ENCODE measurements at places on chromosomes 2 and 18.

- DNase-seq, result no peak
Observed at GRCh38 chr2:239238381-239238780, 162.4 kb downstream of the HDAC4 start.

DNA sequence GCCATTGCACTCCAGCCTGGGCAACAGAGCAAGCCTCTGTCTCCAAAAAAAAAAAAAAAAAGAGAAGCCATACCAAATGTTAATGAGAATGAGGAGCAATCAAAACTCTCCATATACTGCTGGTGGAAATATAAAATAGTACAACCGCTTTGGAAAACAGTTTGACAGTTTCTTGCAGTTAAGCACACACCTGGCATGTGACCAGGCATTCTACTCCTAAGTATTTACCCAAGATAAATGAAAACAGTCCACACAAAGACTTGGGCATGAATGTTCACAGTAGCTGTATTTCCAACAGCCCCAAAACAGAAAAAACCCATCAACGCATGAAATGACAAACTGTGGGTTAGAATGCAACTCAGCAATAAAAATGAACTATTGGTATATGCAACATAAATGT, 76.0 kb upstream of the ST8SIA5 start:
- DNase-seq, result no peak

DNA sequence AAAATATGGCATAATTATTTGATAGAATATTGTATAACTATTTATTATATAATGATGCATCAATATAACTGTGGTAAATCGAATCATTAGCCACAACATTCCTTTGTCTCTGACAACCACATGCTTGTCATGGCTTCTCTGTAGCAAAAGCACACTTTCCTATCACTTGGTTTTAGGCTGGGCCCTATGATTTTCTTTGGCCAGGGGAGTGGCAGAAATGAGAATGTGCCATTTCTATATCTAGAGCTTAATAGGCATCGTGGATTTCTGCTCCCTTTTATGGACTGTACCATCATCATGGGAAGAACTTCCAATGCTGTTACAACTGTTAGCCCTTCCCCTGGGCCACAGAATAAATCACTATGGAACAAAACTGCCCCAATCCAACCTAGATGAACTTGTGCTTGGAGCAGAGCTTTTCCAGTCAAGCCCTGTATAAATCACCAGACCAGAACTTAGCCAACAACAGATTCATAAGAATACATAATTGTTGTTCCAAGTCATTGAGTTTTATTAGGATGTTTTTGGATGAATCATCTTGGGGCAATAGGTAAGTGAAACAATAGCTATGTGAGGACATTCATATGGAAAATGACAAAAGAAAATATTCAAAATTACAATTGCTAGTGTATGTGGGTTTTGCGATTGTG, 715.8 kb downstream of the ERBB4 start:
- no peak for DNase-seq

DNA sequence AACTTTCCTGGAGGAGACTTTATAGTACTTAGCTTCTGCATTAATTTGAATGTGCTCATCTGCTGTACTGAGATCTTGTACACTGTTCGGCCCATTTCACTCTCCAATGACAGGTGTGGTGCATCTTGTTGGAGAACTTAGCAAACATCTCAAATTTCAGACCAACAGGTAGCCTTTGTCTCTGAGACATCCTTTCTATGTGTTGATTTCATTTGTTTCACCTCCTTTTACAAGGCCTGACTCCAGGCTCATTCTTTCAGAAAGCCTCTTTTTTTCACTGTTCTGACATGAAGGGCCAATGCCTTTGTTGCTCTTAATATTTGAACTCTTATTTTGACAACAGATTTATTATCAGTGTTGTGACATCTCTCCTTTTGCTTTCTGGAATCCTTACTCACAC, 271.8 kb upstream of the FANCL start:
- no peak for DNase-seq

- no peak for DNase-seq
Observed at GRCh38 chr2:121099329-121100290, 185.4 kb downstream of the TFCP2L1 start.

DNA sequence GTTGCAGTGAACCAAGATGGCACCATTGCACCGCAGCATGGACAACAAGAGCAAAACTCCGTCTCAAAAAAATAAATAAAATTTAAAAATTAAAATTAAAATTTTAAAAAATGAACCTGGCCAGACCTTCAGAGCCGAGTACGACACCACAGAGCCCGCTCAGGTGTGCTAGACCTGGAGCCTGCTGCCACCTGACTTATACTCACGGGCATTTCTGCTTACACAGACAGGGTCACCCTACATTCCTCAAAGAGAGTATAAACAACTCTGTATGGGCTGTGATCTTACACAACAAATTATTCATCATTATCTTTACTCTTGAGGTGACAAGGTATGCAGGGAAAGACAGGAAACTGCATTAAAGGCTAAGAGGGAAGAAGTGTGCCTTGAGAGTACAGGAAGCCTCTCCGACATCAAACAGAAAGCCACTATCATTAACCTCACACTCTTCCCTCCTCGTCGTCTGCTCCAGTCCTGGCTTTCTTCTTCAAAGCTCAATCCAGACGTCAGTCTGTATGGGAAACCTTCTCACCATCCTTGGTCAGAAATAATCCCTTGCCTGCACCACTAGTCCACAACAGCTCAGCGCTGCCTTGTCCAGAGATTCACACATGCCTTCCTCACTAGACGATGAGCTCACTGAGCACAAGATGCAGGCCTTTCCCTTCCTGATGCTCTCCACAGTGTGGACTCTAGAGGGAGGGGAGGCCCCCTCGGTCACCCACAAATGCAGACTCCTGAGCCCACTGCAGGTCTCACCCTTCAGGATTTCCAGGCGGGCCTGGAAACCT, 56.2 kb downstream of the UXS1 start:
- DNase-seq, result no peak

DNA sequence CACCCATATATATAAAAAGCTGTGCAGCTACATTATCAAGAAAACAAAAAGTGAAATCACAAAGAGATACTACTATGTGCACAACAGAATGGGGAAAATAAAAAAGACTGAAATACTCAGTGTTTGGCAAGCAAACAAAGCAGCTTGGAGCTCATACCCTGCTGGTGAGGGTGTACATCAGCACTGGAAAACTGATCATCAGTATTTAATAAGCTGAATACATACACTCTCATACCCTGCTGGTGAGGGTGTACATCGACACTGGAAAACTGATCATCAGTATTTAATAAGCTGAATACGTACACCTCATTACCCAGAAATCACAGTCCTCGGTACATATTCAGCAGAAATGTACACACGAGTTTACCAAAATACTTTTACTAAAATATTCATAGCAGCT, 220.8 kb downstream of the SPP2 start:
- no peak for DNase-seq

GRCh38 chr2:203654826-203655225, 51.6 kb upstream of the CD28 start:
- DNase-seq, result no peak

DNA sequence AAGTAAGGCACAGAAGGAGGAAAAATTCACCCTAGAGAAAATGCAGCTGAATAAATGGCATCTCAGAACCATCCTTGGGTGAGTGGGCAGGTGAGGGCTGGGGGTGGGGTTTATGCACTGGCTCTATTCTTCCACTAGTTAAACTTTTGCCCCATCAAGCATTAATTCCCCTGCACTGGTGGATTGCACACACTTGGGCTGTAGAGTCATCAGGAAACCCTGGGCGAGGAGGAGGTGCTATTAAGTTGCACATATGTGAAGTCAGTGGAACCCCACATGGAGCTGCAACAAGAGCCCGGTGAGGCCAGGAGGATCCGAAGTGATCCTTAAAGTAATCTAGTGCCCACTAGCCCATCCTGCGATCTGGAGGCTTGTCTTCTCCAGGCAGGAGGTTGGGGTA, 6.8 kb upstream of the DNAJB2 start:
- no peak for DNase-seq

GRCh38 chr2:224319750-224320149, 82.2 kb downstream of the FAM124B start:
- DNase-seq, result no peak

- no peak for DNase-seq
Observed at GRCh38 chr2:8479298-8479697, 202.6 kb upstream of the ID2 start.

DNA sequence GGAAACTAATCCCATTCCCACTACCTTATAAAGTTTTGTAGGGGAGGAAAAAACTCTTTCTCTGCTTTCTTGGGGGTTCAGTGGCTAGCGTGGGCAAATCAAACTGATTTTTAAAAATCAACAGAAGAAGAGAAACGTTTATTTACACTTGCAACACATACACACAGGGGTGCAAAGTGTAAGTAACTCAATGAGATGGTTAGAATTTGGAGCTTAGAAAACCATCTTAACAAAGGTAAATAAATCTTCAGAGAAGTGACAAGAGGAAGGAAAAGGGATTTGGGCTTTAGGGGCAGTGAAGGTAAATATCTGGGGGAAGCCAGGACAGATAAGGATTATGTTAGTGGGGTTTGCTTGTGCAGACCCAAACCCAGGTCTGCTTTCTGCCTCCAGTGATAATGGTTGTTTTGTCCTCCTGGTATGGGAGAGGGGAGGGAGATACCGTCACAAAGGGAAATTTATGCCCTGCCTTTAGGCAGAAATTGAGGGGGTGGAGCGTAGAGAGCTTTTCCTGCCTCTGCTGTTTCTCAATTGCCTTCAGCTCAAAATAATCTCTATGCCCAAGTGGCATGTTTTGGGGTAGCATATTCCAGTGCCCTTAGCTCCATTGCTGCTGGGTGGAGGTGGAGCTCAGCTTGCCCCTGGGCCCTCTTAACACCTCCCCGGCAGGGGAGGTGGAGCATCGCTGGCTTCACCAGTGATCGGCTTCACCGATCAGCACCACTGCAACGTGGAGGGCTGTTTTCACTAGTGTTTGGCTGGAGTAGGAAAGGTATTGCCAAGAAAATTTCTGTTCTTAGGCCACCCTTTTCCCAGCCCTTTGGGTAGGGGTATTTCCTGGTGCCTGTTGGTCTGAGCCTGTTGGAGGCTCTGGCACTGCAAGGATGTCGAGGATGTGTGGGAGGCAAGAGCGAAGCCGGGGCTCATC, 92.2 kb downstream of the TEX51 start:
- no peak for DNase-seq

DNA sequence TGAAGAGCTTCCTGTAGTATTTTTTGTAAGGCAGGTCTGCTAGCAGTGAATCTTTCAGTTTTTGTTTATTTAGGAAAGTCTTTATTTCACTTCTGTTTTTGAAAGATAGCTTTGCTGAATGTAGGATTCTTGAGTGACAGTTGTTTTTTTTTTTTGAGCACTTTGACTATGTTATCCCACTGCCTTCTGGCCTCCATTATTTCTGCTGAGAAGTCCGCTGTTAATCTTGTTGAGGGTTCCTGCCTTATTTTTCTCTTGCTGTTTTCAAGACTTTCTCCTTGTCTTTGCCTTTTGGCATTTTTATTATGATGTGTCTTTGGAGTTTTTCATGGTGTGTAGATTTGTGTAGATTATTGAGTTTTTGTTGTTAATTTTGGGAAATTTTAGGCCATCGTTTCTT, 21.9 kb downstream of the RBFA start:
- DNase-seq, result no peak

DNA sequence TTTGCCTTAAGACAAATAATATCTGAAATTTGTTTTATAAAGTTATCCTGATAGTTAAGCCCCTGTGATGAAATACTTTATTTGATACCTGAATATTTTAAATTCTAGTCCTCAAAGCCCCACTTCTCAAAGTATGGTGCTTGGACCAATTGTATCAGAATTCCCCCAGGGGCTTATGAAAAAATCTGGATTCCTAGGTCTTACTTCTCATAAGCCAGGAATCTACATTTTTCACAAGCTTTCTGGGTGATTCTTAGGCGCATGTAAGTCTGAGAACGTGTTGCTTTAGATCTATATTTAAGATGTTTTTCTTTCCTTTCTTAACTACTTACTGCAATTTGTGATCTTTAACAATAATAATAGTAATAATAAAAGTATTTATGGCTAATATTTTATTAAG, 53.1 kb downstream of the MYO1B start:
- no peak for DNase-seq

DNA sequence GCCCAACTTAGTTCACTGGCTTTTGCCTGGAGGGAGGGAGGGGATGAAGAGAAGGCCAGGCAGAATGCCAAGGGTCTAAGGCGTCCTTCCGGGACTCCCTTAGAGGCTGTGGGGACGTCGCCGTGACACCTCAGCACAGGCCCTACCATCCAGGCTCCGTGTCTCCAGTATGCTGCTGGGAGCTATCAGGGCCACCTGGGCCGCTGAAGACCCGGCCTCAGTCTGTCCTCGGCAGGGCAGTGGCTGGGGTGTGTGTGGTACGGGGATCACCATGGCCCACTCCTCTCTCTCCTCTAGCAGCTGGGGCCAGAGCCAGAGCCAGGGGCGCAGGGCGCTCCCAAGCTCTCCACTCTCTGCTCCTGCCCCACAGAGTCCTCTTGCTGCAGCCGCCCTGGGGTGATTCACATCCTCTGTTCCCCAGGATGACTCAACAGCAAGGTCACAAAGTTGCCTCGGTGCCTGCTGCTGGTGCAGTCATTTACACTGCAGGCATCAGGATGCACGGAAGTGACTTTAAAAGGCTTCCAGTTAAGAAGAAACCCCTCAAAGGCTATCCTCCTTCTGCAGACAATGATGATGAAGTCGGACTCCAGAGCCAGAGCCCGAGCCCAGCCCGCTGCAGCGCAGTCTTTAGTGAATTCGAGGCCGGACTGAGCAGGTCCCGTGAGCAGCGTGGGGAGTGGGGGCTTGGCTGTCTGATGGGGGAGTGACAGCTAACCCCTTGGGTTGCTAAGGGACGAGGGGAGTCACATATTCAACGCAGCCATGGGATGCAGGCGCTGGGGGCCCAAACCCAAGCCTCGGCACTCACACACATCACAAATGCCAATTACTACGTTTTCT, 31.9 kb downstream of the SNORC start:
- DNase-seq, result no peak

DNA sequence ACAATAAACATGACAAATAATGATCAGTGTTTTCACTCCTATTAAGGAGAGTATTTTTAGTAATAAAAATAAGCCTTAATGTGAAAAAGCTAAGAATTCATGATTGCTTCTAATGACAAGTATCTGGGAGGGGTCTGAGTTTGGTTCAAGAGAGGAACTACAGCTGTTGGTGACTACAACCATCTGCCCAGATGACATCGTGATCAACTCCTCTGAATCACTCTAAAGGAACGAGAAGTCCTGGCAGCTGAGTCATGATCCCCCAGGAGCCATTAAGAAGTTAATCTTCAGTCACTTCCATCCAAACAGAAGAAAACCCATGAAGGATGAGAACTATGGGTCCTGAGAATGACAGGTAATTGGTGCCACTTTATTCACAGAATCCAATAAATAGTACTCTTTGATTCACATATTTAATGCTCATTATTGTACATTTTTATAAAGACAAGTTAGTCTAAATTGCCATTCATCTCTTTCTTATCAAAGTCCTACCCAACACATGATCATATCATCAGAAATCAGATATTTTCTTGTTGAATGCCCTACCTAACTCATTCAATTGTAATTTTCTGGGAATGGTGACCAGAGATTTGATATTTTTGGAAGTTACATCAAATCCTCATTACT, 6.8 kb downstream of the TFPI start:
- no peak for DNase-seq

DNA sequence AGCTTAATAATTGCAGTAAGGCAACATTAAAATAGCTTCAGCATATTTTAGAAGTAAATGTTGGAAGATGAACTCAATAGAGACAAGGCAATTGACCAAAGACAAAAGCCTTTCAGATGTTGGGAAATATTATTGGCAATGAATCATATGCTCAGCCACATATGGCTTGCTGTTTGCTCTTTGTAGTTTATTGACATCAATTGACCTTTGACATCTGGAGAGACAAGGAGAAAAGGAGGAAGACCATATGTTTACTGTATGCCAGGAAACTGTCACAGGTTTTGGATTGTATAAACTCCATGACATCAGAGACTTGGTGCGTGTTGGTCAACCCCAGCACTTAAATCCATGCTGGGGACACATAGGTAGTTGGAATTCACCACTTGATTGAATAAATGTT, 60.6 kb upstream of the SLC16A14 start:
- DNase-seq, result no peak
